ENCODE measurements at places on chromosomes 7 and 10.

- no peak for DNase-seq
Measured at GRCh38 chr10:112919721-112920120, 30.3 kb upstream of the TCF7L2 start.

- DNase-seq: no peak
Measured at GRCh38 chr10:77541247-77541646, 96.4 kb downstream of the KCNMA1 start.

- no peak for DNase-seq
Measured at GRCh38 chr10:69375307-69376151, 41.2 kb downstream of the TACR2 start.

DNA sequence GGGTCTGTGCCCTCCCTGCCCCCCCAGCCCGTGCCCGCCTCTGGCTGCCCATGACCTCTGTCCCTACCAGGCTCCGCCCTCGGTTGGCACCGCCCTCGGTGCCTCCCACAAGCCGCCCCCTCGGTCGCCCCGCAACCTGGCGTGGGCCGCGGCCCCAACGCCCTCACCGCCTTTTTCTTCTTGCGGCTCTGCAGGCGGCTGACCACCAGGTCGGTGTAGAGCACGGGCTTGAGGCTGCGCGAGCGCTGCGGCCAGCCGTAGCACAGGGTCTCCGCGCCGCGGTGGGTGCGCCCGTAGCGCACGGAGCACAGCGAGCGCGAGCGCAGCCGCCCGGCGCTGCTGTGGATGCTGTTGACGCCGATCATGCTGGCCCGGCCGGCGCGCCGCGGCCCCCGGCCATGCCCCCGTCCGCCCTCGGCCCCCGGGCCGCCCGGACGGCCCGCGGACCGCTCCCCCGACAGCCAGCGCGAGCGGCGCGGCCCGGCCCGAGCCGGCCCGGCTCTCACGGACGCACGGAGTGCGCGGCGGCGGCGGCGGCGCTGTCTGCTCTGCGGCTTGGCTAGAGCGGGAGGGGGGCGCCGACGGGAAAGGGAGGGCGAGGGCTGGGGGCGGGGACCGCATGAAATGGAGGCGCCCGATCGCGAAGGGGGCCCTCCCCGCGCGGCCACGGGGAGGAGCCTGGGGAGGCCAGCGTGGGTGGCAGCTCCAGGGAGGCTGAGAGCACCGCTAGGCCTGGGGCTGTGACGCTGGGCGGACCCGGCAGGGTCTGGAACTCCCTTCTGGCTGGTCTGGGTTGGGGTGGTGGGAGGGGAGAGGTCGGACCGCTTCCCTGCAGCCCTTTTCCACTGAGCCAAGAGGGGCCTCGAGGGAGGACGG is 9.6 kb downstream of the PSD start:
- peak; percentile 69 for DNase-seq

DNA sequence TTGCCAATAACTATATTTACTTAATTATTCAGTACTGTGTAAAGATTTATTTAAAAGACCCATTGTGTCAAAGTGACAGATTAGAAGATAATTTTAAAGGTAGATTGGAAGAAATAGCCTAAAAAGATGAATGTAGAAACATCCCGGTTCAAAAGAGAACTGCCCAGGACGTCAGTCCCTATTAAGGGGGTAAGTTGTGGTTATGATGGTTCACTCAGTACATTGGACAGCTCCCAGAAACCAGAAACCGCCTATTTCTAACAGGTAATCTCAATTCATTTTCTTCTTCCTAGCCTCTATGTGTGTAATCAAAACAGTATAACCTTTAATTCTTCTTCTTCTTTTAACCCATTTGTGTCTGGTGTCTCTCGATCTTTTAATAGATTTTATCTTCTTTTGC is 1.5 kb upstream of the FERD3L start:
- no peak for DNase-seq

DNA sequence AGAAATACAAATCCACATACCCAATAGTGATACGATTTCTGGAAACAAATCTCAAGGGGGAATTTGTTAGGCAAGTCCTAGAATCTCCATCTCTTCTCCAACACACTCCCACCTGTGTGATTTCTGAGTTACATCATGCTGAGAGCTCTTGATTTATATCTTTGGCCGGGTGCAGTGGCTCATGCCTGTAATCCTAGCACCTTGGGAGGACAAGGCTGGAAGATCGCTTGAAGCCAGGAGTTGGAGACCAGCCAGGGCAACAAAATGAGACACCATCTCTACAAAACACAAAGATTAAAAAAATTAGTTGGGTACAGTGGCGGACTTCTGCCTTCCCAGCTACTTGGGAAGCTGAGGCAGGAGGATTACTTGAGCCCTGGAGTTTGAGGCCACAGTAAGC is 1.5 kb upstream of the MTPN start:
- DNase-seq: no peak

DNA sequence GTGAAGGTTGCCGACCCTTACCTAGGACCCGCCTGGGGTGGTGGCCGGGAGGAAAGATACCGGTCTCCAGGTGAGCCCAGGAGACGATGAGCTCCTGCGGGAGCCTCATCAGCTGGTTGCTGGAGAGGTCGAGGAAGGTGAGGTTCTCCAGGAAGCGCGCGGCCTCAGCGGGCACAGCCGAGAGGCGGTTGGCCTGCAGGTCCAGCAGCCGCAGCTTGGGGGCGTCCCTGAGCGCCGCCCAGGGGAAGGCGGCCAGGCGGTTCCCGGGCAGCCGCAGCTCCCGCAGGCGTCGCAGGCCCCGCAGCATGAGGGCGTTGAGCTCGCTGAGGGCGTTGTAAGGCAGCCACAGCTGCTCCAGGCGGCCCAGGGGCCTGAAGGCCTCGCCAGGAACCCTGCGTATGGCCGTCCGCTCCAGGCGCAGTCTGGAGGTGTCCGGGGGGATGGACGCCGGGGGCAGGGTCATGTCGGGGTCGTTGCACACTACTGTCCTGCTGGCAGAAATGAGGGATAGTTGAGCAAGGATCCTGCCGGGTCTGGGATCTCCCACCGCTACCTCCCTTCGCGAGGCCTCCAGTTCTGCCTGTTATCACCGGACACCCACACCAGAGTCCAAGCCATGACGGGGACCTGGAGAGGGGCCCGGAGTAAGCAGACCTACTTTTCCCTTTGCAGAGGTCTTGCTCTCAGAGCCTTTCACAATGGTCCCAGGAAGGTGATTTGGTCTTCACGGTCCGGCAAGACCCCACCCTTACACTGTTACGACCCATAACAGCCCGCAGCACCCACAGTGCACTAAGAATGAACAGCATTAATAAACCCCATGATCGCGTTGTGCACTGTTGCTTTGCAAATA is 3.9 kb downstream of the LRIT1 start:
- peak; percentile 6 for DNase-seq

- DNase-seq: no peak
Measured at GRCh38 chr7:16755397-16755796, 1.8 kb downstream of the TSPAN13 start.

GRCh38 chr7:133003052-133003910 is 78.6 kb downstream of the CHCHD3 start:
- no peak for DNase-seq

- DNase-seq: no peak
Measured at GRCh38 chr10:21135023-21135931, 238.2 kb upstream of the NEBL start.

GRCh38 chr7:93196336-93196735 is 29.9 kb downstream of the HEPACAM2 start:
- DNase-seq: no peak

DNA sequence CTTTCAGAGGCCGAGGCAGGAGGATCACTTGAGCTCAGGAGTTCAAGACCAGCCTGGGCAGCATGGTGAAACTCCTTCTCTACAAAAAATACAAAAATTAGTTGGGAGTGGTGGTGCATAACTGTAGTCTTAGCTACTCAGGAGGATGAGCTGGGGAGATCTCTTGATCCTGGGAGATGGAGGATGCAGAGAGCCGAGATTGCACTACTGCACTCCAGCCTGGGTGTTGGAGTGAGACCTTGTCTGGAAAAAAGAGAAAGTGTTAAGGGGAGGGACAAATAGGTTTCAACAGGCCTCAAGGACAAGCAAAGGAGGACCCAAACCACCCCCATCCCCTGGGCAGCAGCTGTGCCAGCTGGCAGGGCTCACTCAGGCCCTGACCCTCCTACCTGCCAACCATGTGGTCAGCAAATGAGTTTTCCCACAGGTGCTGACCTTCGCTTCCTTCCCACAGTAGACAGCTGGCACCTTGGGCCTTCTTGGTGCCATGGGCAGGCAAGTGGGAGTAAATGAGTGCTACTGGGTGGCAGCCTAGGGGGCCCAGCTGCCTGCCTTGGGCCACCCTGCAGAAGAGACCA is 5.5 kb upstream of the PNLIPRP2 start:
- DNase-seq: no peak

DNA sequence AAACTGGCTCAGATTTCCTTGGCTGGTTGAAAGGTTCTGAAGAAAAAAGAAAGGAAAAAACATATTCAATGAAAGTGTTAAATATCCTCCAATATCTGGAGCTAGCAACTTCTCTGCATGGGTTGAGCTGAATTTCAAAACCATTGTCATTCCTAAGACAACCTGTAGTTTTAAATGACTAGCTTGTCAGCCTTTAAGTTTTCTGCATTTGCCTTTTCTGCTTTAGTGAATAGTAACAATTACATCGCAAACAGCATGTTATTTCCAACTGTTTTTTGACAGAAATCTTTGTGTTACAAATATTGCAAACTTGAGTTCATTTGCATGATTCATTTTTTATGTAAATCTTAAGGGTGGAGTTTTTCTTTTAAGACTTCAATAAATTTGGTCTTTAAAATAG is 852.3 kb upstream of the CELF2 start:
- no peak for DNase-seq

DNA sequence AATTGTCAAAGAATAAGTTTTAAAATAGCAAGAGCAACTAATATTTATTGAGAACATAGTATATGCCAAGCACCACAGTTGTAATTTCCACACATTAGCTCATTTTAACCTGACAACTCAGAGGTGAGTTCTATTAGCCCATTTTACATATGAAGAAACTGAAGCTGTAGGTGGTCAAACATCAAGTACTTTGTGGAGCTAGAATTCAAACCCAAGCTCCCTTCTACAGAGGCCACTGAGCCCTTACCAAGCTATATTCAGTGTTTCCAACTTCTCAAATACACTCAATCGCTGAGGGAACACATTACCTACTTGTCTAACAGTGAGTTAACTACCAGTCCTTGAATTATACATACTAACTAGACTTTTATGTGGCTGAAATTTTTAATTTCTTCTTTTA is 236.6 kb downstream of the PARD3 start:
- DNase-seq: no peak

- DNase-seq: no peak
Measured at GRCh38 chr7:18087026-18087686, 59.5 kb upstream of the PRPS1L1 start.

- DNase-seq: no peak
Measured at GRCh38 chr10:6009961-6010360, 32.6 kb upstream of the IL15RA start.

DNA sequence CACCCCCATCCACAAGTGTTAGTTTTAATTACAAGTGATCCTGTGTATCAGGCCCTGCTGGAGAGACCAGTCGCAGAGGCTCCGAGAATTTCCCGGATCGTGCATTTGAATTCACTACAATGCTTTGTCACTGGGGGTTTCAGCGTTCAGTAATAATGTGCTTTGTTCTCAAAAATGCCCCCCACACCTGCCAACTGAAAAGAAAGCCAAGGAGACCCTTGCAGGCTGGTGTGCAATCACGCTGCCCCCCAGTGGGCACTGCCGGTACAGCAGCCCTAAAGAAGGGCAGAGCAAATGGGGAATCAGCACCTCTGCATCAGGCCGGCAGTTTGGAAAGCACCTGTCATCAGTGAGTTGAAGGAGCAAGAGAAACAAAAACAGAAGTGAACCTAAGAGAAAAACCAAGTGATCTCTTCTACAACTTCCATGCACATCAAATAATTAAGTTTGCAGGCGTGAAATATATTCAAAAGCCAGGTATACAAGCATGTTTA is 177.6 kb downstream of the PARD3 start:
- peak; percentile 56 for DNase-seq

DNA sequence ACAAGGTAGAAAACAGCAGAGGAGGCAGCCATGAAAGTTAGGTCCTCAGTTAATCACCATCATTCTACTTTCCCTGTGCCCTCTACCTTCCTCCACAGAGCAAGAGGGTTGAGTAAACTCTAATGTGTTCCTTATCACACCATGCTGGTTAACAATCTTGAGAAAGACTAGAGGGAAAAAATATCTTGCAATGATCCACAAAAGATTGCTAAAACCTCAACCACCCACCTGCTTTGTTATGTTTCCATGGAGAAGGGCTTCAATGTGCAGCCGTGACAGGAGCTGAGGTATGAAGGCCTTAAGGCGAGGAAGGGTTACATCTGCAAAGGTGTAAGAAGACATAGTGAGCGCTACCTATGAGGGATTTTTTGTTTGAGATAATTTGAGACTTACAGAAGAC is 103.9 kb downstream of the IDE start:
- DNase-seq: no peak

DNA sequence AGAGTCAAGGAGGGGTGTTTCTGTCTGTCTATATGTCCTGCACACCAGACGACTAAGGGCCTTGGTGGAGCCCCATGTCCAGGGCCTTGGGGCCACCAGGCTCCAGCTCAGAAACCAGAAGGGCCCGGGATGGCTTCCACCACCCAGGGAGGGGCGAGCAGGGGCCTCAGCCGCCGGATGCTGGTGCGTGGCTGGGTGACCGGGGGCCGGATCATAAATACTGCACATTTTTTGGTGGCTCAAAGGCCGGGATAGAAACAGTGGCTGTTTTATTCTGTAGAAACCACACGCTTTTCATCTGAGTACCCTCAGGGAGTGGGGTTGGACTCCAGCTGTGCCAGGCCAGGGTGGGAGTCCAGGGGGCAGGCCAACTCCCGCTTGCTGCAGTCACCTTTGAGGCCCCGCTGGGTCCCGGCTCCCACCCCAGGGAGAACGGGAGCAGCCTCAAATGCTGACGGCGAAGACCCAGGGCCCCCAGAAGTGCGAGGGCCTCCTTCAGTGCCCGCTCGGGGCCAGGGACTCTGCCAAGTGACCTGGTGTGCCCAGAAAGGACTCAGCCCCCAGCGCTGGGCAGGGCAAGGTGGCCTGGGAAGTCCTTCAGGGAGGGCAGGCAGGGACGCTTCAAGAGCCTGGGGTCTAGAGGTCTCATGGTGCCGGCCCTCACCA is 28.2 kb downstream of the PDGFA start:
- no peak for DNase-seq

- DNase-seq: no peak
Measured at GRCh38 chr10:89364531-89364930, 13.3 kb upstream of the IFIT1B start.

DNA sequence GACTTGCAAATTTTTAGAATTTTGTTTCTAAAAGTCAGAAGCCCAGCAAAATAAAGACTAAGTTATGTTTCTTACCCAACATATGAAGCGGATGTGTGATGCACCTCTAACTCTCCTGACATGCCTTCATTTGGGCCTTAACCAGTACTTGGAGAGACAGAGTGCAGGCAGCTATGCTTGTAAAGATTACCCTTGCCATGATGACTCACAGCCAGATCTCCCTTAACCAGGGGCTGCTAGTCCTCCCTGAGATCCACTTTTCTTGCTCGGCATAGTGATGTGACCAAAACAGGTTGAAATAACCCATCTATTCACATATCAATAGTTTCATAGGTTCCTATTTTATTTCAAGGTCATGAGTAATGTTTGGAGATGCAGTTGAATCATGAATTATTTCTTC is 43.6 kb downstream of the PPP1R3A start:
- no peak for DNase-seq

GRCh38 chr10:30389543-30389942 is 40.5 kb upstream of the MTPAP start:
- no peak for DNase-seq

- no peak for DNase-seq
Measured at GRCh38 chr10:30151581-30152389, 92.4 kb upstream of the JCAD start.

GRCh38 chr7:134714470-134715205 is 64.8 kb upstream of the CALD1 start:
- DNase-seq: no peak

GRCh38 chr7:54161621-54162020 is 380.6 kb upstream of the VSTM2A start:
- DNase-seq: no peak
